ENCODE measurements at places on chromosomes 3 and 15.

- no peak for DNase-seq
Measured at GRCh38 chr15:44698641-44699040, 12.5 kb downstream of the PATL2 start.

DNA sequence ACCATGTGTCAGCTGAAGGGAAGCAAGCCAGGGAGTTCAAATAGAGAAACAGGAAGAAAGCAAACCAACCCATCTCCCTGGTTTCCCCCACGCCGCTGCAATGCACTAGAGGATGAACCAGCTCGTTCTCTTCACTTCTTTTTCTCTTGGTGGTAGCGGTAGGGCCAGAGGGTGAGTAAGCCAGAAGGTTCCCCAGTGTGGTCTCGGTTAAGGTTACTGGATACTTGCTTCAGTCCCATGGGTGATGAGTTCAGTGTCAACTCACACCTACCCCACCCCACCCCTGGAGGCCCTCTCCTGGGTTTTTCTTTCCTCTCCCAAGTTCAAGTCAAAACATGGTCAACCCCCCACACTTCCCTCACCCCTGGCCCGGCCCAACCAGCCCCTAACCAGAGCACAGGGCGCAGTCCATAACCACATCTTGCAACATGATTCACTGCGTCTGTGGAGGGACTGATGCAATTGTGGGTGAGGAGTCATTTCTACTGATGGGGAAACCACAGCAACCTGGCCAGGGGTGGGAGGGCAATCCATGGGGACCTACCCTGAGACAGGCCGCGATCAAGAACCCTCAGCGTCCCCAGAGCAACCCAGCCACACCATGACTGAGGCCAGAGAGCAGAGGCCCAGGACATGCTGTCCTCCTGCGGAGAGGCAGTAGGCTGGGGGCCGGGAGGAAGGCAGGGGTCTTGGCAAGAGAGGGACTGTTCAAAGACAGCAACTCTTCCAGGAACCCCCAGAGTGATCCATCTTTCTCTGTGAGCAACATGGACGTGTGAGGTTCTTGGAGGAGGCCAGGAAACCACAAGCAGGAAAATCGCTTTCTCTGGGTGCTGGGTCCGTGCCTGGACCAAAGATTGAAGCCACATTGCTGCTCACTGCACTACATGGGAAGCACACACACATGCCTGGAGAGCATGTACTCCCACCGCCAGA lies 276.6 kb downstream of the UACA start:
- DNase-seq = no peak

GRCh38 chr15:57743424-57743823 lies 36.9 kb downstream of the POLR2M start:
- DNase-seq = no peak

- DNase-seq = no peak
Measured at GRCh38 chr15:70128414-70129140, 30.9 kb upstream of the TLE3 start.

- DNase-seq = no peak
Measured at GRCh38 chr3:4771243-4771642, 208.0 kb upstream of the BHLHE40 start.

GRCh38 chr15:31178705-31179104 lies 77.2 kb upstream of the TRPM1 start:
- DNase-seq = no peak

Data from CMK (cell line).